ENCODE measurements at places on chromosomes 12 and 14.

DNA sequence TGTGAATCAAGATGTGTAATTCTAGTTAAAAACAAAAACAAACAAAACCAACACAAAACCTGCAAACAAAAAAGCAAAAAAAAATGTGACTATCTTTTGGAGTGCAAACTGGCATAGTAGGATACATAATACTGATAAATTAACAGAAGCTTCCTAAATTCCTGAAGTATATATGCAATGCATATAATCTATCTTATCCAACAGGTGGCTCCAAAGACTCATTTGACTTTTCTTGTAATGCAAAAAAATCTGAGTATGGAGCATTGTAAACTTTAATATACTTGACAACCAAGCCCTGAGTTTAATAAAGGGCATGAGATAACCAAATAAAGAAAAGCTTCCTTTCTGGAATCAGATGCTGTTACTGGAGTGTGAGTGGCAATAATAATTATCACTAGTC lies 1003.6 kb downstream of the FSCB start:
- DNase-seq: no peak

GRCh38 chr14:103393676-103394626 lies 8.7 kb downstream of the MARK3 start:
- no peak for DNase-seq

- DNase-seq: no peak
Measured at GRCh38 chr14:92785667-92786426, 8.3 kb upstream of the GOLGA5 start.

- no peak for DNase-seq
Measured at GRCh38 chr12:96495841-96496545, 6.6 kb downstream of the CFAP54 start.

GRCh38 chr12:7934889-7935492 lies 996 bp downstream of the SLC2A3 start:
- DNase-seq: no peak

- DNase-seq: no peak
Measured at GRCh38 chr14:79949906-79950305, 261.4 kb downstream of the DIO2 start.

DNA sequence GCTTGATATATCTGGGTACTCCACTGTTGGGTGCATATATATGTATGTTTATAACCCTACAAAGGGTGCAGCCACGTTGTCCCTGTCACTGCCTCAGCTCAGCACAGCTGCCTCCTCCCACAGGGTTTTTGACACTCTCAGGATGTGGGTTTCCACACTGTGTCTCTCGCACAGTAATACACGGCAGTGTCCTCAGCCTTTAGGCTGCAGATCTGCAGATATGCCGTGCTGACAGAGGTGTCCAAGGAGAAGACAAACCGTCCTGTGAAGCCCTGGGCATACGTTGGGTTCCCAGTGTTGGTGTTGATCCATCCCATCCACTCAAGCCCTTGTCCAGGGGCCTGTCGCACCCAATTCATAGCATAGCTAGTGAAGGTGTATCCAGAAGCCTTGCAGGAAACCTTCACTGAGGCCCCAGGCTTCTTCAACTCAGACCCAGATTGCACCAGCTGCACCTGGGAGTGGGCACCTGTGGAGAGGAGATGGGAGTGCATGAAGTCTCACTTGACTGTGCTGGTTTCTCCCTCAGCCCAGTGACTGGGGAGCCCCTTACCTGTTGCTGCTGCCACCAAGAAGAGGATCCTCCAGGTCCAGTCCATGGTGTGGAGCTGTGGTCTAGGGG lies 498.7 kb downstream of the TMEM121 start:
- no peak for DNase-seq

DNA sequence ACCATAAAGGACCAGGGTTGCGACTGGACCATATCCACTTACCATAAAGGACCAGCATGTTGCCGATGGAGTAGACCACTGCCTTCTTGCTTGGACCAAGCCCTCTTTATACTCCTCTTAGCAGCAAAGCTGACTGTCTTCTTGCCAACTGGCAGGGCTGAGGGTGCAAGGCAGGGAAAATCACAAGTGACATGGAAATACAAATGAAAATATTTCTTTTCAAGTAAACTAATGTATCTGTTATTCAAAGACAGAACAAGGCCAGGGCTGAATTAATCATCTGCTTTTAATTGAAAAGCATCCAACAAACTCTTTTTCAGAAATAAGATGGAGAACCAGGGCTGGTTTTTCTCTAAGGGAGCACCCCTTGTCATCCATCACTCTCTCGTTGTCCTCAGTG lies at the start of gene CELA1:
CELA1 (minus strand) TSS at position 99 of the 400 bp plus-strand sequence; CDS start at position 58, 41 bp downstream.
- no peak for DNase-seq

- DNase-seq: no peak
Measured at GRCh38 chr12:26268841-26269561, 73.6 kb downstream of the SSPN start.

DNA sequence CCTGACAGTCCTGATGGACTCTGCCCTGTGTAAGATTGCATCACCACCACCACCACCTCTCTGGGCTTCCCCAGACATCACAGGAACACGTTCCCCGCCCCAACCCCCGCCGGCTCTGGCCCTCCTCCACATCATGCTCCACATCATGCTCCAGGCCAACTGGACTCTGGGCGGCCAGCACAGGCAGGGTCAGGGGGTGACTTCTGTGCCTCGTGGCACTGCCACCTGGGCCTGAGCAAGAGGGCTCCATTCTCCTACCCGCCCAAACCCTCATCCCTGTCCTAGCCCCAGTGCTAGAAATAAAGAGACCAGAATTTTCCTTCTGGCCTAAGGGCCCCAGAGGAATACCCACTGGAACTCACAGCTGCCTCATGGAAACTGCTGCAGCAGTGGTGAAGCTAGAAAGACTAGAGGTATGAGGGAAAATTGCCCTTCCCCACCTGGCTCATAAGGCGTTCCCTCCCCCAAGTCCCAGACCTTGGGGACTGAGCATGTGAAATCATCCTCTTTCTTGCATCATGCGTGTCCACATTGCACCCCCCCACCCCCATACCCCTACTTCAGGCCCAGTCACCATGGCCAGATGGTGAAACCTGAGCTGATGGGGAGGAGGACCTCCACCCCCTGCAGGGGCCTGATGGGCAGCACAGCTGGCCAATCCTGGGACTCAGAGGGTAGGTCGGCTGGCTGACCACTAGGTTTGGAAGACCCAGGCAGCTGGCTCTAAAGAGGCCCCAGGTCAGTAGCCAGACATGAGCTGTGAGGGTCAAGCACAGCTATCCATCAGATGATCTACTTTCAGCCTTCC lies at the start of gene INHBE:
INHBE (plus strand) TSS at position 742 of the 808 bp plus-strand sequence. CDS start 230 bp downstream, outside the sequence.
- no peak for DNase-seq

GRCh38 chr14:99674064-99674650 lies 9.9 kb upstream of the CYP46A1 start:
- DNase-seq: no peak

DNA sequence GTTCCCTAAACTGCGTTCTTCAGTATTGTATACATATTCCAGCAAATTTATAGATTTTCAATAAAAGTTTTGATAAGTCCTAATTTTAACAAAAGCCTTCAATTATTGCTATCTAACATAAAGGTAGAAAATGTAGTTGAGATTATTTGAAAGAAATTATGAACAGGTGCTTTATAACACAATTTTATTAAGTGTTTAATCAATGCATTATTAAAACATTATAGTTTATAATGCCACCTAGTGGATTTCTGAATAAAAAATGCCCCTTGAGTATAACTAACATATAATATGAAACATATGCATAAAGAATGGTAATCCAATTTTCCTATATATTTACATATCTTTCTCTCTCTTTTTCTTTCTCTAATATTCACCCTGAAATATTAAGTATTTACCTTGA lies 515.3 kb downstream of the SLC6A15 start:
- DNase-seq: no peak

DNA sequence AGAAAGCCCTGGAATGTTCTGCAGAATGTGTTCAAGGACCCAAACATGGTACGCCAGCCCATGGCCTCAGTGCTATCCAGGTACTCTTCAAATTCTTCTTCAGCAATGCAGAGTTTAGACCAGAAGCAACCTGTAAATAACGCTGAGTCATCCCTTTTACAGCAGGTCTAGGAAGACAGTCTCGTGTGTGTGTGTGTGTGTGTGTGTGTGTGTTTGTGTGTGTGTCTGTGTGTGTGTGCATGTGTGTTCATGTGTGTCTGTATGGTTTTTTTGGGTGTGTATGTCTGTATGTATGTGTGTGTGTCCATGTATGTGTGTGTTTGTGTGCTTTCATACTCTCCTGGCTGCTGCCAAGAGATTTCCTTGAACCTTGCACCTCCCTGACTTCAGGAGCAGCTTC lies 60.1 kb upstream of the RFX4 start:
- no peak for DNase-seq

DNA sequence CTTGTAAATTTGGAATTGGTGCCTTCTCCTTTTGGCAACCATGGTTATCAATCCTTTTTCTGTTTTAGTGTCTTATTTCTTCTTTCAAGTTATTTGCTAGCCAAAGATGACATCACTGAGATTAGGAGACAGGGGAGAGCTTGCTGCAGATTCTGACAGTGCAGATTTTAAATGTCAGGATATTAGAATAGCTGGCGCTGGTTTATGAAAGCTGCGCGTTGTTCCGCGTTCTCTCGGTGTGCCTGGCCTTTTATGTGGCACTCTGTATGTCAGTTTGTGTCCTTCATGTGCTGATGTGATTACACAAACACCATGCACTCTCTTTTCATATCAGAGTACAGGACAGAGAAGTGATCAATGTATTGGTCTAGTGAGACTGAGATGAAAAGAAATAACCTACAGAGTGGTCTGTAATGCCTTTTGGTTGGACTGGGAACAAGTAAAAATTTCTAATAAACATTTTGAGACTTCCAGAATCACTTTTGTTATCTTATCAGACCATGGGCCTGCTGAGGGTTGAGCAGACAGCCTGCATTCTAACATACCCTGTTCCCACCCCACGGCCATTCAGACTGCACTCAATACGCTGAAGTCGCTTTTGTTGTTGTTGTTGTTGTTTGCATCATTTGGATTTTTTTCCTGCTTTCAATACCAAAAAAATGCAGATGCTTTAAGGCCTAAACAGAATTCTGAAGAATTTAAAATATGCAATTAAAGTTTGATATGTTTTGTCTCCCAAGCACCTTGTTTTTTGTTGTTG lies 49.7 kb upstream of the TRAF3 start:
- DNase-seq: no peak

- DNase-seq: no peak
Measured at GRCh38 chr14:102090713-102091112, 3.9 kb upstream of the HSP90AA1 start.

- DNase-seq: no peak
Measured at GRCh38 chr12:12803186-12803585, 10.0 kb upstream of the DDX47 start.

DNA sequence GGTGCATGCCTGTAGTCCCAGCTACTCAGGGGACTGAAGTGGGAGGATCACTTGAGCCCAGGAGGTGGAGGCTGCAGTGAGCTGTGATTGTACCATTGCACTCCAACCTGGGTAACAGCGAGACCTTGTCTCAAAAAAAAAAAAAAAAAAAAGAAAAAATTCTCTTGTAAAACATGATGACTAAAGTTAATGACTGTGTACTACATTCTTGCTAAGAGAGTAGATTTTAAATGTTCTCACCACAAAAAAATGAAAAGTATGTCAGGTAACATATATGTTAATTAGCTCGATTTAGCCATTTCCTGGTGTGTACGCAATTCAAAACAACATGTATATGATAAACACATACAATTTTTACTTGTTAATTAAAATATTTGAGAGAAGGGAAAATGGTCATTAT lies 480.7 kb upstream of the RGS6 start:
- no peak for DNase-seq

- no peak for DNase-seq
Measured at GRCh38 chr14:23437133-23438100, 2.0 kb upstream of the MYH7 start.

- no peak for DNase-seq
Measured at GRCh38 chr14:105034315-105035039, 13.6 kb upstream of the CDCA4 start.
